ENCODE measurements at places on chromosomes 1 and 21.

DNA sequence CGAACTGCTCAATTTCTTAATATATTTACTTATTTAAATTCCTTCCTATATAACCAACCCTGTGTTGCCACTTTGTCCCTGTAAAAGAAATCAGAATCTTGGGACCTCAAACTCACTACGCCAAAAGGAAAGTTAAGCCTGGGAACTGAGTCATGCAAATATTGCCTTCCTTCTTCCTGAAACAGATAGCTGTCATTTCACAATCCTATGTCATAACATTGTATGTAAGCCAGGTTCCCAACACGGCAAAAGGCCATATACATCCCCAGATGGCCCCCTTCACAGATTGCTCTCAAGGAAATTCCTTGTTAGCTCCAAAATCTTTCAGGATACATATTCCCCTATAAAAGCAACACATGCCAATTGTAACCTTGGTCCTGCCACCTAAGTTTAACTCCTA, 39.7 kb downstream of the C21orf91 start:
- DNase-seq, result no peak

DNA sequence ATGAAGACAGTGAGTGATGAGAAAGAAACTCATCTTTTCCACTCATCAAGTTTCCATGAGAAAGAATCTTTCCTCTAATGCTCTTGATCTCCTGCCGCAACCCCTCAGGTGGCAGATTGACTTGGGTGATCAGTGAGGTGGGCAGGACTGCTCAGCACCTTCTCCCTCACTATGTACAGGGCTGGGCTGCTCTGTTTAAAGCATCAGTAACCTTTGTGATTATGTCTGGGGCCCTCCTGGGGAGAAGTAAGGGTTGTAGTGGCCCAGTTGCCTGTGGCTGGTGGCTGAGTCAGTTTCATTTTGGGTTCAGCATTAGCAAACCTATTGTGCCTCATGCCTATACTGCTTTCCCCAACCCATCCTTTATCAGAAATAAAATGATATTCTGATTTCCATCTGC, 366.0 kb downstream of the TTLL7 start:
- DNase-seq, result no peak

- DNase-seq, result peak; percentile 89
These were observed 9.9 kb downstream of the S100A11 start for GRCh38 chr1:152026895-152027294.

DNA sequence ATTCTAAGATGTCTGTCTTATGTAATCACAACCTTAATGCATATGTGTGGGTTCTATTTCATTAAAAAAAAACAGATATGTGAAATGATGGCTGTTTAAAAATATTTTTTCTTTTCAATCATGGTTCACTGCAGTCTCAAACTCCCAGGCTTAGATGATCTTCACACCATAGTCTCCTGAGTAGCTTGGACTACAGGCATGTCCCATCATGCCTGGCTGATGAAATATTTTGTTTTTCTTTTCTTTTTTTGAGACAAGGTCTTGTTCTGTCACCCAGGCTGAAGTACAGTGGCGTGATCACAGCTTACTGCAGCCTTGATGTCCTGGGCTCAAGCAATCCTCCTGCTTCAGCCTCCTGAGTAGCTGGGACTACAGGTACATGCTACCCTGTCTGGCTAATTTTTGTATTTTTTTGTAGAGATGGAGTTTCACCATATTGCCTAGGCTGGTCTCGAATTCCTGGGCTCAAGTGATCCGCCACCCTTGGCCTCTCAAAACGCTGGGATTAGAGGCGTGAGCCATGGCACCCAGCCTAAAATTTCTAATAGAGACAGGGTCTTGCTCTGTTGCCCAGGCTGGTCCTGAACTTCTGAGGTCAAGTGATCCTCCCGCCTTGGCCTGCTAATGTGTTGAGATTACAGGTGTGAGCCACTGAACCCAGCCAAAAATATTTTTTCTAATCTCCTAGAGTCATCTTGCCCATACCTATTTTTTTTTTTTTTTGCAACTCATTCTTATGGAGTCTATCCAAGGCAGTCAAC, 67.6 kb downstream of the GIPC2 start:
- no peak for DNase-seq

DNA sequence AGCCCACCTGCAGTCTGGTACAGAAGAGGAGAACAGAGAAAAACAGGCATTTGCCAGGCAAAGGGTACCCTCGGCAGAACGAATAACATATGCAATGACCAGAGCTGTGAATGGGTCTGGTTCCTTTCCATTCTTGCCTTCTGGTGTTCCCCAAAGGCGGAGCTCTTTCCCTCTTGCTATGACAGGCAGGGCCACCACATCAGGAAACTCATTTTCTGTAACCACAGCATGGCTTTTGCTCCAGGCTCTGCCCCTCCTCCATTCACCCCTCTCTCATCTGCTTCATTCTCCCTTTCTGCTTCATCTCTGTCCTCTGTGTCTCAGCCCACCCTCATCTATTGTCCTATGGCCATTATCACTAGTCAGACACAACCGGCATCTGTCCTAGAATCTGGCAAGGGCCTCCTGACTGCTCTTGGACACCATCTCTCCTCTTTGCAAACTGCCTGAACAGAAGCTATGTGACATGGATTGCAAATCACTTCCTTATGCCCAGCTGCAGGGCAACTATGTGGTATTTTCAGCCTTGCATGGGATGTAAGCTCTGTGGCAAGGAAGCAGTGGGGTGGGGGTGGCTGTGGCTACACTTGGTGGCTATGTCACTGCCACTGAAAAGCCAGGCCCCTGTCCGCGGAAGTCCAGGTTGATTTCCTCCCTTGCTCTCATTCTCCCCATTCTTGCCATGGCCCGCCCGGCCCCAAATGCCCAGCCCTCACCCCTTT, 78.8 kb upstream of the ABCD3 start:
- DNase-seq, result no peak

GRCh38 chr1:221892301-221892830, 150.5 kb upstream of the DUSP10 start:
- no peak for DNase-seq

DNA sequence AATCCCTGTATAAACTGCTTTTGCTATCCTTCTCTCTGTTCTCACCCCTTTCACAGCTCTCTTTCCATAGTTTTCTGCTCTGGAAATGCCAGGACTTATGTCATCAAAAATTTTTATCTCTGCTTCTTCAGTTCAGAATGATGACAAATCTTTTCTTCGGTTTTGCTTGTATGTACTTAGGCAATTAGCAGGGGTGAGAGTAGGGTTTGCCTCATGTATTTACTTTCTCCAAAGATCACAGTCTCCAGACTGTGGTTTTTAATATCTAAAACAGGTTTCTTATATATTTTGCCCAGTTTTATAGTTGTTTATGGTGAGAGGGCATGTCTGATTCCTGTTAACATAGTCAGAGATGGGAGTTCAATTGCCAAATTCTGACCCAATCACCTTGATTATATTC, 235.4 kb upstream of the LYPLAL1 start:
- DNase-seq, result no peak

DNA sequence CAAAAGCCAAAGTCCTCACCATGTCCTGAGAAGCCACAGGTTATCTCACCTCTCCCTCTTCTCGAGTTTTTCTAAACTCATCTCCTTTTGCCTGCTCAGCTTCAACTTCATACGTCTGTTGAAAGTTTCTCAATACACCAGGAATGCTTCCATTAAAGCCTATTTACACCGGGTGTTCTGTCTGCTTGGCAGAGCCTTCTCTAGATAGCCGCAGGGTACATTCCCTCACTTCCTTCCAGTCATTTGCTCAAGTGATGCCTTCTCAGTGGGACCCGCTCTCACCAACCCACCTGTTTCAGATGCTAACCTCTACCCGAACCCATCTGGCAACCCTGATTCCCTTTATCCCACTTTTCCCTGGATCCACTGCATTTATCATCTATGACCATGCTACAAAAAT, 257.0 kb upstream of the ADGRL2 start:
- no peak for DNase-seq

GRCh38 chr1:24980836-24981630, 51.0 kb upstream of the RUNX3 start:
- DNase-seq, result no peak

DNA sequence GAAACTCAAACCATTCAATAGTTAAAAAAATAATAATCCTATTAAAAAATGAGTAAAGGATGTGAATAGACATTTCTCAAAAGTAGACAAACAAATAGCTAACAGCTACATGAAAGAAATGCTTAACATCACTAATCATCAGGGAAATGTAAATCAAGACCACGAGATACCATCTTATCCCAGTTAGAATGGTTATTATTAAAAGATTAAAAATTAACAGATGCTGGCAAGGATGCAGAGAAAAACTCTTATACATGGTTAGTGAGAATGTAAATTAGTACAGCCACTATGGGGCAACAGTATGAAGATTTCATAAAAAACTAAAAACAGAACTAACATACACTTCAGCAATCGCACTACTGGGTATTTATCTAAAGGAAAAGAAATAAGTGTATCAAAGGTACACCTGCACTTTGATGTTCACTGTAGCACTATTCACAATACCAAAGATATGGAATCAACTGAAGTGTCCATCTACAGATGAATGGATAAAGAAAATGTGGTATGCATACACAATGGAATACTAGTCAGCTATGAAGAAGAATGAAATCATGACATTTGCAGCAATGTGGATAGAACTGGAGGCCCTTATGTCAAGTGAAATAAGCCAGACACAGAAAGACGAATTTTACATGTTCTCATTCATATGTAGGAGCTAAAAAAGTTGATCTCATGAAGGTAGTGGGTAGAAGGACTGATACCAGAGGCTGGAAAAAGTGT, 117.9 kb downstream of the ACBD6 start:
- no peak for DNase-seq

GRCh38 chr1:94707321-94708298, 112.5 kb upstream of the SLC44A3 start:
- DNase-seq, result no peak

GRCh38 chr1:27865821-27866220, 6.5 kb upstream of the THEMIS2 start:
- DNase-seq, result no peak

- peak; percentile 80 for DNase-seq
These were observed 92.5 kb downstream of the CDC42BPA start for GRCh38 chr1:227225715-227226346.

DNA sequence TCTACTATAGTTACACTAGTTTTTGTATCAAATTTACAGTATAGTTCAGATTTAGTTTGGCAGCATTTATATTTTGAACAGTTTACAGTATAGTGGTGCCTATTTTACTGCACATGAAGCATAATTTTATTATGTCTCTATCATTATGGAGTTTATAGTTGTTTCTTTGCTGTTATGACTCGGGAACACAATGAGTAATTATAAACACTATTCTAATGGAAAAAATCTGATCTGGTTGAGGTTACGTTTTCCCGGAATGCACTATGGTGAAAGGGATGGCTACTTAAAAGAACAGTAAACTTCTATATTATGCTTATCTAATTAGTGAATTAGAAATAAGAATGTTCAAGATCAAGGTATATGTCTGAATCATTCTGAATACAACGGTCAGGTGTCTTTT, 10.6 kb downstream of the LCA5L start:
- DNase-seq, result no peak

DNA sequence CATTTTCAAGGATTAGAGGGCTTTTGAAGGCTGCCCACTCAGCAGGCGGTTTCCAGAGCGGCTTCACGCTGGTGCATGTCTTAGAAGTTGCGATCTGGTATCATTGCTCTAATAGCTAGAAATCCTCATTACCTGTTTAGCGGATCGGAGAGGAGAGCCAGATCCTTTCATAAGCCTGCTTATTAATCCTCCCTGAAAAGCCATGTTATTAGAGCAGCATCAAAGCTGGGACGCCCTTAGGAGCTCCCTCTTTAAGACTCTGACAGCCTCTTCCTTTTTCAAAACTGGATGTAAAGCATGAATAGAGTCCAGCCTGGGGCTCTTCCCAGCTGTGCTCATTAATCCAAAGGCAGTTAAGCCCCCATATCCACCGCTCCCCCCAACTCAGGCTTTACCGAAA, 13.9 kb upstream of the CTSE start:
- DNase-seq, result no peak

GRCh38 chr1:43743206-43743605, 35.9 kb downstream of the ST3GAL3 start:
- no peak for DNase-seq

- no peak for DNase-seq
These were observed 301.3 kb downstream of the PLPP3 start for GRCh38 chr1:56278061-56278460.

- peak; percentile 16 for DNase-seq
These were observed 271.5 kb upstream of the TMEM51 start for GRCh38 chr1:14881775-14882672.

DNA sequence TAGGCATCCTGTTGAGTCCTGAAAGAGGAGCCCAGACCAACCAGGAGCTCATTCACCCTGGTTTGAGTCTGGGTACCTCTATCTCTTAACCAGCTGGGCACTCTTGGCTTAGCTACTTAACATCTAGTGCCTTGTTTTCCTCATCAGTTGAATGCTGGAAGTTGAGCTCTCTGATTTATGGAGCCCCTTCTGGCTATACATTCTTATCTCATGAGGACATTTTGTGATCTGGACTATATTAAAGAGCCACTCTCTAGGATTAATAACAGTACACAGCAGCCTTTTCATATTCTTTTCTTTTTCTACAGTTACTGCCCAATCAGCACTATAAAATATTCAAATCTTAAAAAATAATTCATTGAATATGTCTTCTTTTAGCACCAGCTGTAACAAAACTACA, 296.9 kb upstream of the RUNX1 start:
- DNase-seq, result peak; percentile 43

DNA sequence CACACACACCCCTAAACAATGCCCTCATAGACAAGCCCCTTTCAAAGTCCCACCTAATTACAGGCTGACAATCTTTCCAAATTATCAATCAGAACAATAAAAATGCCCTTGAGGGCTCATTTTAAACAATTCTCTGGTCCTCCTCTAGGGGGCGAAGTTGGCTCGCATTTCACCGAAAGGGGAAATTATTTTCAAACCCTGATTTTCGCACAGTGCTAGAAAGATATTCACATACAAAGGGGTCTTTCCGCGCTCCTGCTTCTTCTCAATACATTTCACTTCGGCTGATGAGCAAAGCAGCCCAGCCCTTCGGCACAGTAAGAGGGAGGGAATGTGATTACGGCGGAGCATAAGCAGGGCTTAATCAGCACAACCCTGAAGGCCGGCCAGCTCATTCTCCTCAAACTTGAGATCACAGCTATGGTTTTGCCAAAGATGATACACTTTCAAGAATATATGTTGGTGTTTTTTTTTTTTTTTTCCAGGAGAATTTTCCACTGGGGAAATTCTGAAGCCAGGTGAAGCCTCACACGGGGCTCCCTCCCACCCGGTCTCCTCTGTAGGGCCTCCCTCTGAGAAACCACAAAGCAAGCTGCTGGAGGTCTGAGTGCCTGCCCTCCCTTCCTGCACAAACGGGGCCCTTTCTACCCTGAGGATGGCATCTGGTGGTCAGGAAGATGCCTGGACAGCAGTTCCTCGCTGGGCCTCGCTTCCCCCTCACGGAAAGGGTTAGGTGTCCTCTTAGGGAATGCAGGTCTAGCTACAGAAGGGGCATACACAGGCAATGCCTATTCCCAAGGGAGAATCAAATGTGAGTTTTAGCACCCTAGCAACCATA, 66.9 kb downstream of the GNG12 start:
- DNase-seq, result peak; percentile 91
